EH (cell line): ENCODE measurements at places on chromosomes 7 and 10.

DNA sequence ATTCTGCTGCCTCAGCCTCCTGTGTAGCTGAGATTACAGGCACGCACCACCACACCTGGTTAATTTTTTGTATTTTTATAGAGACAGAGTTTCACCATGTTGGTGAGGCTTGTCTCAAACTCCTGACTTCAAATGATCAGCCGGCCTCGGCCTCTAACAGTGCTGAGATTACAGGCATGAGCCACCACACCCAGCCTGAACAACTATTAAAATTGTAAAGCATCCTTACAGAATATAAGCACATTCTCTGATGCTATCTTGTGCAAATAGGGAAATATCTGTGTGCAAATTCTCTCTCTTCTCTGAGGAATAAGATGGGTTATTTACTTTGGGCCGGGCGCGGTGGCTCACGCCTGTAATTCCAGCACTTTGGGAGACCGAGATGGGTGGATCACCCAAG, 12.5 kb downstream of the NUDCD3 start:
- DNase-seq = no peak

- DNase-seq = no peak
These were observed 84.9 kb downstream of the NHLRC2 start for GRCh38 chr10:113939212-113939860.

- no peak for DNase-seq
These were observed 1.5 kb downstream of the RET start for GRCh38 chr10:43078175-43078985.

GRCh38 chr7:11274074-11274473, 300.4 kb downstream of the PHF14 start:
- no peak for DNase-seq

DNA sequence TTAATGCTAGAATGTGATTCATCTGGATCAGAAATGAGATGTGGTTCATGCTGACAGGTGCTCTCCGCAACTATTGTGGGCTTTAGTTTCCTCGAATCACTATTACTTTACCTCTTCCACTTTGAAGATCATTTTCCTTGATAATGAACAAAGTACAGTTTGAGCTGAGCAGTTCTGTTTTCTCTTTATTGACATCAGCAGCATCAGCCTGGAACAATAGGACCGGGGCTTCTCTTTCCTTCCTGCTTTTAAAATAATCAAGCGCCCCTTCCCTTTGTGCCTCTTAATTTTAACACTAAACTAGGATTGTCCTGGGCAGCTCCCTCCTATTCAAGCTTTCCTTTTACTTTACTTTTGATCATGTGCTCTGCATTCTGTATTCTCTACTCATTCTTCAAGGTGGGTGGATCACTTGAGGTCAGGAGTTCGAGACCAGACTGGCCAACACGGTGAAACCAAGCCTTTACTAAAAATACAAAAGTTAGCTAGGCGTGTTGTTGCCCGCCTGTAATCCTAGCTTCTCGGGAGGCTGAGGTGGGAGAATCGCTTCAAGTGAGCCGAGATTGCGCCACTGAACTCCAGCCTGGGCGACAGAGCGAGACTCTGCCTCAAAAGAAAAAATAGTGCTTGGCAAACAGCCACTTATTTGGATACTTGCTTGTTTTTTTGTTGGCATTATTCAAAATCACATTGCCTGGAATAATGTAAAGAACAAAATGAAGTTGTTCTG, 67.0 kb upstream of the RHEB start:
- no peak for DNase-seq

DNA sequence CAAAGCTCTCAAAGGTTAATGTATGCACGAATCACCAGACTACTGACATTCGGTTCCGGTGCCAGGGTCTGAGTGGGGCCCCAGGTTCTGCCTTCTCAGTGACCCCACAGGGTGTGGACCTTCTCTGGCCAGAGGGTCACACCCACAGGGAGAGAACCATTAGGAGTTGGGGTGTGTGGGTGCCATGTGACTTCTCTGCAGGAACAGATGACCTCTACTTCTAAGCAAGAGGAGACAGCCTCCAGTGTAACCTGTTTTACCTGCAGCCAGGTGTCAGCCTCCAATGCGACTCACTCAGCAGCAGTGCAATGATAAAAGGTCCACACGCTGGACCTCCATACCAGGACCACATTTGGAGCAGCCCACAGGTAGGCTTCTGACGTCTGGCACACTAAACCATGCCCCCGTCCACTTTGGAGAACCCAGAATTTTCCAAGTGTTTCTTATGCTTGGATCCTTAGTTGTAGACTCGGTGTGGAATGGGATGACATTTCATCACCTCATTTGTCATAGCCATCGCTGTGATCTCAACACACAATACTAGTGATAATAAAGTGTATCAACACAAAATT, 16.2 kb upstream of the INSIG1 start:
- DNase-seq = no peak

- no peak for DNase-seq
These were observed 3.5 kb downstream of the SCART1 start for GRCh38 chr10:133457100-133457841.

DNA sequence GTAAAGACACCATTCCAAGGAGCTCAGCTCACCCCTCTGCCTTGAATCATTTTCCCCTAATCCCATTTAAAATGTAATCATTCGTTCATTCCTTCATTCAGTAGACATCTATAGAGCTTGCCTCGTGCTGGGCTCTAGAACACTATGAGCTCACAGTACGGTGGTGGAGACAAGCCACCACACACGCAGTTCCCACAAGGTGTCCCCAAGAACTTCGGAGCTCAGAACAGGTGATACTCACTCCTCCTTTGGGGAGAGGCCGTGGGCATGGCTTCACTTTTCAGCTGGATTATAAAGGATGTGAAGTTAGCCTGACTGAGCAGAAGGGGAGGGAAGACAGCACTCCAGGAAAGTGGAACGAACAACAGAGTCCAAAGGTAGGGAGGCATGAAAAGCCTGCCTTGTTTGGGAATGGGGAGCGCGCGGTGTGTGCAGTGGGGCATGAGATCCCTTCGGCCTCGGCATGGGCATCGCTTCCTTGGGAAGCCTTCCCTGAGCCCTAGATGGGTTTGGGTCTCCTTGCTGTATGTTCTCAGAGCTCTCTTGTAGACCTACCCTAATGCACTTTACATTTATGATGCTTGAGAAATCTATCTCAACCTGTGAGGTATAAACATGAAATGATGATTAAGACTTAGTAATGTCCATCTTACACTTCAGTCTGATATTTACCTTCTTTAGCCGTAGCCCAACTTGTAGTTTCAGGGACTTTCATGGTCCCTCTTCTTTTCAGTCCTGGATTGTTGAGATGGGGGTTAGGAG, 809 bp upstream of the OGA start:
- DNase-seq = no peak

DNA sequence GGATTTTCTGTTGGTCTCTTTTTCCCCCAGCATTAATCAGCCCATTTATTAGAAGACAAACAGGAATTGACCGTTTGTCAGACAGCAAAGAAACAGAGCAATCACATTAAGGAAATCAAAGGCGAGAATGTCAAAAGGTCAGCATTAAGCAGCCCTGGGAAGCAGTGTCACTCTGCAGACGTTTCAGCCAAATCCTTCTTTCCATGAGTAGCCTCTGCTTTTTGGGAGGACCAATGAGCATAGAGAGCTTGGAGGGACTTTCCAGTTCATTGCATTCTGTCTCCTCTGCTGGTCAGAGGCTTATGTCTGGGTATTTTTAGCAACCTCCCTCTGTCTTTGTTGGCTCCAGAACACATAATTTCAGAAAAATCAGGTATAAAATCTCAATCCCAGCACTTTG, 481.4 kb downstream of the GALNT17 start:
- no peak for DNase-seq

- no peak for DNase-seq
These were observed 30.1 kb downstream of the TNS3 start for GRCh38 chr7:47551668-47552440.

DNA sequence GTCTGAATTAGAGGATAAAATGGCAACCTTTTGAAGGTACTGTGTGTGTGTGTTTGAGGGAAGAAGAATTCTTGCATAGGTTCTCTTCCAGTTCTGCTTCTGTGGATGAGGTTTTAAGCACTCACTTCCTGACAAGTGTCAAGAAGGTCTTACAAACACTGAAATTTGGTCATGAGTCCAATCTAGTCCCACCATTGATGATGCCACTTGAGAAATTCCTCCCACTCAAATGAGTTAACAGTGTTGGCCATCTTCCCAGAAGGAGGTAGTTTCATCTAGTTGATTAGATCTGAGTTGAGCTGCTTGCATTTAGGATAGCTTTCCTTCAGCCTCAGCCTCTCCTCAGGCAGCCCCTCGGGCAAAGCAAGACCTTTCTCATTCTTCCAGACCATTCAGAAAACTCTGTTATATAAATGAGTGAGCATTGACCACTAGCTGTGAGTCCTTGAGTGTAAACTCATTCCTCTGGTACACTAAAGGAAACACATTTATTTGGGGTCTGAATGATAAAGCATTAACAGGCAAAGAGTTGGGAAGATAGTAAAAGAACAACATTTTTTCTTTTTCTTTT, 189.5 kb downstream of the TRIL start:
- peak; percentile 31 for DNase-seq

DNA sequence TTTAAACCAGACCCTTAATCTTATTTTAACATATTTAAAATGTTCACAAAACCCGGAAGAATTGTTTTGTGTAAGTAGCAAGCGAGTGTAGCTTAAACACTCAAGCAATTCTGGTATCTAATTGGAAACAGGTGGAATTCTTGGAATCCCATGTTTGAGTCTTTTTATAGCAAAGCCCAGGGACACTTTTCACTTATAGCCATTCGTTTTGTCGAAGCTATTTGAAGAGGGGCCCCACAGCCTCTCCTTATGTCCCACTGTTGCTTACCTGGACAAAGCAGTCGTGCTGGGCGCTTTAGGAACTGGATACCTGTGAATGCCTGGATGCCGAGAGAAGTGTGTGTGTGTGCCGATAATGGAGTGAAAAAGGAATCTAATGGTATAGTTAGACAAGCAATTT, 3.3 kb downstream of the CUX1 start:
- DNase-seq = peak; percentile 49

GRCh38 chr7:26673271-26673670, 191.1 kb downstream of the SKAP2 start:
- no peak for DNase-seq
